NCI-H345 (cell line): ENCODE measurements at places on chromosomes 5 and 9.

- no peak for DNase-seq
These were observed 128.8 kb downstream of the GPBP1 start for GRCh38 chr5:57302643-57303042.

DNA sequence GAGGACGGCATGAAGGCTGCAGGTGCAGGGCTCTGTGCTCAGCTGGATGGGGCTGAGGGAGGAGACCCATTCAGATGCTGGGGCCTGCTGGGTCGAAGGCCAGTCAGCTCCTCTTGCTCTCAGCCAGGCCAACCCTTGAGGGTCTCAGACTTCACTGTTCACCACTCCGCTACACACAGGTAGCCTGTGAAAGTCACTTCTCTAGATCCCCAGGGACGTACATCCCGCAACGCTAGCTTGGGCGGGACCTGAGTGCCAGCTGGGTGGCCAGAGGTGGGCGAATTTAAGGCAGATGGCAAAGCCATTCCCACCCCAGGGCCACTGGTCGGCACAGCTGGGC is 42.2 kb upstream of the FCN1 start:
- DNase-seq: no peak

- no peak for DNase-seq
These were observed 83.7 kb downstream of the SERINC5 start for GRCh38 chr5:80172067-80172695.

- DNase-seq: no peak
These were observed 146.5 kb downstream of the PAM start for GRCh38 chr5:102901424-102902134.

GRCh38 chr5:131299465-131299864 is 35.6 kb downstream of the CDC42SE2 start:
- DNase-seq: no peak

GRCh38 chr9:22079873-22080341 is 70.8 kb upstream of the CDKN2B start:
- no peak for DNase-seq

DNA sequence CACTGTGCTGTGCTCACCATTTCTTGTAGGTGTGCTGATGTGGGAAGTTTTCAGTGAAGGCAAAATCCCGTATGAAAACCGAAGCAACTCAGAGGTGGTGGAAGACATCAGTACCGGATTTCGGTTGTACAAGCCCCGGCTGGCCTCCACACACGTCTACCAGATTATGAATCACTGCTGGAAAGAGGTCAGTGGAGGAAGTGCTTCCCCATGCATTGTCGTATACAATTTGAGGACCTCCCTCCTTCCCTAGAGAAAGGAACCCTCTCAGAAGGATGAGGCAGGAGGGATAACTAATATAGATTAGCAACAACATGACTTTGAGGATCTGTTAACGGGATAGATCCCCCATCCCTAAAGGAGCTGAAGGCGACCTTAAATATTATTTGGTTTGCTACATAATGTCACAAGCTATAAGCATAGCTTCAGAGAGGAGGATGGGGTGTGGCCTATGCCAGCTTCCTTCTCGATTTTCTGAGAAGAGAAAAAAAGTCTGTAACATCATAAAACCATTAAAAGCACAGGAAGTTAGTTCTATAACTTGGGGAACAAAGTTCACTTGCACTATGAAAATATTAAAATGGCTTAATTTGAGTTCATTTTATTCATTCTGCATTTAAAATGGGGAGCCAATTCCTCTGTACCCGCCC is 17.0 kb upstream of the CYFIP2 start:
- no peak for DNase-seq
